ENCODE measurements at places on chromosomes 7 and 10.

- no peak for DNase-seq
These were observed 153.3 kb downstream of the STK31 start for GRCh38 chr7:23863209-23863787.

DNA sequence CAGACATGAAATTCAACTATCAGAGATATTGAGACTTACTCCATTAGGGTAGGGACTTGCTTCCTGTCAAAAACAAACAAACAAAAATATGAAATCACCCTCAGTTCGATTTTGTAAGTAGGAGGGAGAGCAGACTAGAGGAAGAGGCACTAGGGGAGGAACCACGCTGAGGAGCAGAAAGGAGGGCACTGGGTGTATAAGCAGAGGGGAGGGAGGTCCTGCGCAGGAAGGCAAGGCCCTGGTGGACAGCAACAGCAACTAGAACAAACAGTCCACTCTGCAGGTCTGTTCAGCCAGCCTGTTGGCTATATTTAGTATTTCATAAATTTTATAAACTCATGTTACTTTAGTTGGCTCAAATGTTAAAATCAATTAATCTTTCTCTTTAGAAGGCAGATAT is 937.1 kb upstream of the C7orf33 start:
- DNase-seq = no peak

- DNase-seq = no peak
These were observed 64.7 kb downstream of the LRGUK start for GRCh38 chr7:134191876-134192275.

DNA sequence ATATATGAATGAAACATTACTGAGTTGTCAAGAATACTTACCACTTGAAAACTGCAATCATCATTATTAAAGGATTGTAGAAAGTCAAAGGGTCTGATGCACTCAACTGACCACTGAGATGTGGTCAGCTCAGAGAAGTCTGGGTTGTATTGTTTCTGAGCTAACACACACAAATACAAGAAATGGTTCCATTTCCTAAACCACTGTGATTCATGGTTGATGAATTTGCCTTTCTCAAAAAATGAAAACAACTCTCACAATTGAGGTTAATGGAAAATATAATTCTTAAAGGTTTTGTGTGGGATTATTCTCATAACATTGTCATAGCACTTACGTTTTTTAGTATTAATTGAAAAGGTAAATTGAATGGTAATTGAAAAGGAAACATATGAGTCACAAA is 45.6 kb upstream of the TAS2R16 start:
- DNase-seq = no peak

DNA sequence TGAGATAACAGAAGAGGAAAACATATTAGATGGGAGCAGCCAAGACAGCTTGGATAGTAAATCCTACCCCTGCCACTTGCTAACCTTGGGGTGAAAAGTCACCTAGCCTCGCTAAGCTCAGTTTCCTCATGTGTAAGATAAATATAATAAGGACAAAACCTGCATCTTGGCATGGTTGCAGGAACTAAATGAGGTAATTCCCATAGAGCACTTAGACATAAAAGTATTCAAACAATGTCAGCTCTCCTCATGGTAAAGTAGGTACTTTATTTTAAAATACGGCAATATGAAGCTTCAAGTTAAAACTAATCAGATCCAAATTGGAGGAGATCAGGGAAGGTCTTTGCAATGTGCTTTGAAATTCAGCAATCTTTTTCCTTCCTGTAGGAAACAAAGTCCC is 113.1 kb downstream of the USP6NL start:
- no peak for DNase-seq

DNA sequence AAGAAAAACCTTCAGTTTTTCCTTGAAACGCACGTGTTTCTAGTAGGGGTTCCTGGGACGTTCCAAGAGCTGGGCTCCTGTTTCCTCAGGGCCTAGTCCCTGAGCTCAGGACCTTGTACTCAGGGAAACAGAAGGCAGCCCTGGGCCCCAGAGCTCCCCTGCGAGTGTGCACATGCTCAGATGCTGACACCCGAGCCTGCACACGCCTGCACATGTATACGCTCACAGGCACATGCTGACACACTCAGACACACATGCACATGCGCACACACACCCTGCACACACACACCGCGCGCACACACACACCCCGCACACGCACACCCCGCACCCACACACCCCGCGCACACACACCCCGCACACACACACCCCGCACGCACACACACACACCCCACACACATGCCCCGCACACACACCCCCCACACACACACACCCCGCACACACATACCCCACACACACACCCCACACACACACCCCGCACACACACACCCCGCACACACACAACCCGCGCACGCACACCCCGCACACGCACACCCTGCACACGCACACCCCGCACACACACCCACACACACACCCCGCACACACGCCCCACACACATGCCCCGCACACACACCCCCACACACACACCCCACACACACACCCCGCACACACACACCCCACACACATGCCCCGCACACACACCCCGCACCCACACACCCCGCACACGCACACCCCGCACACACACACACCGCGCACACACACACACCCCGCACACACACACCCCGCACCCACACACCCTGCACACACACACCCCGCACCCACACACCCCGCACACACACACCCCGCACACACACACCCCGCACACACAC is 52.2 kb downstream of the CALML3 start:
- DNase-seq = no peak

GRCh38 chr7:132819648-132820047 is 243.4 kb upstream of the PLXNA4 start:
- no peak for DNase-seq

- DNase-seq = no peak
These were observed 113.0 kb downstream of the SMURF1 start for GRCh38 chr7:99030951-99031350.

DNA sequence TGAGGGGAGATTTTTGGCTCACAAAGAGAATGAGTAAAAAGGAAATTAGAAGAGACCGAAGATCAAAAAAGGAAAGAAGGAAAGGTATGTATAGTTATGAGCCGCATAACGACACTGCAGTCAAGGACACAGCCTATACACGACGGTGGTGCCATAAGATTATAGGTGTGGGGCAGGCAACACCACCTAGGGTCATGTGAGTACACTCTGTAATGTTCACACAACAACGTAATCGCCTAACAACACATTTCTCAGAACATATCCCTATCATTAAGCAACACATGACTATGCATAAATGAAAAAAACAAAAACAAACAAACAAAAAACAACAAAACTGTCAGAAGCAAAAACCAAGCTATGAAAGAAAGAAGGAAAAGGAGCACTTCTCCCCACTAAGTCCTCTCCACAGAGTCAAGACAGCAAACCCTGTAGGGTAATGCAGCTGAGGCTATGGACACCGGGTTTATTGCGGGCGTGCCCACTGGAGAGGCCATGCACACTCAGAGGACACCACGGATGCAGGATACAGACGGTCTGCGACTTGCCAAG is 45.1 kb downstream of the PIP4K2A start:
- DNase-seq = no peak

DNA sequence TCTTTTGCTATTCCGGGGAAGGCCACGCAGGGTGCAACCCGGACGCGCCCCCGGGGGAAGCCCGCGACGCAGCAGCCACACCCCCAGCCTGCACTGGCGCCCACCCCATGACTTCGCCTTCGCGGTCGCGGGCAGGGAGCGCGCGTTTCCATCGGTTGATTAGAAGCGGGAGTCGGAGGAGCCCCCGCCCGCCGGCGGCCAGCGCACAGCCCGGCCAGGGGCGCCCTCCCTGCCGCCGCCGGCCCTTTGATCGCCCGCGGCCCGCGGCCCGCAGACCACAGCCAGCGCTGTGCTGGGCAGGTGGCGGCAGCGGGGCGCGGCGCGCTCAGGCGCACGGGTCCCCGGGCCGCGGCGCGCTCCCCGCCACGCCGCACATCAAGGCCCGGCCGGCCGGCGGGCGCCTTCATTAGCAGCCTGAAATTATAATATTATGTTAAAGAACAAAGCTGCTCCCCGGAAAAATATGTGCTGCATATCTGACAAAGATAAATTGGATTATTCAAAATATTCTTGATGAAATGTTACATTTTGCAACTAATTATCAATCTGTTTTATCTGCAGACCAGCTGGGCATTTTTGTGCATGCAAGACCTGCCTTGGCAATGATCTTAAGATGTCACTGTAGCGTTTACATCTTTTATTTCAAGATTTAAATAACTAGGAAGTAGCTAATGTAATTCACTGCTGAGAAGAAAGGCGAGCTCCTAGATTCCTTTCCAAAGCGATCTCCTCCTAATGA is 160.7 kb upstream of the MKI67 start:
- DNase-seq = no peak

GRCh38 chr7:47298636-47299035 is 283.3 kb downstream of the TNS3 start:
- DNase-seq = no peak

DNA sequence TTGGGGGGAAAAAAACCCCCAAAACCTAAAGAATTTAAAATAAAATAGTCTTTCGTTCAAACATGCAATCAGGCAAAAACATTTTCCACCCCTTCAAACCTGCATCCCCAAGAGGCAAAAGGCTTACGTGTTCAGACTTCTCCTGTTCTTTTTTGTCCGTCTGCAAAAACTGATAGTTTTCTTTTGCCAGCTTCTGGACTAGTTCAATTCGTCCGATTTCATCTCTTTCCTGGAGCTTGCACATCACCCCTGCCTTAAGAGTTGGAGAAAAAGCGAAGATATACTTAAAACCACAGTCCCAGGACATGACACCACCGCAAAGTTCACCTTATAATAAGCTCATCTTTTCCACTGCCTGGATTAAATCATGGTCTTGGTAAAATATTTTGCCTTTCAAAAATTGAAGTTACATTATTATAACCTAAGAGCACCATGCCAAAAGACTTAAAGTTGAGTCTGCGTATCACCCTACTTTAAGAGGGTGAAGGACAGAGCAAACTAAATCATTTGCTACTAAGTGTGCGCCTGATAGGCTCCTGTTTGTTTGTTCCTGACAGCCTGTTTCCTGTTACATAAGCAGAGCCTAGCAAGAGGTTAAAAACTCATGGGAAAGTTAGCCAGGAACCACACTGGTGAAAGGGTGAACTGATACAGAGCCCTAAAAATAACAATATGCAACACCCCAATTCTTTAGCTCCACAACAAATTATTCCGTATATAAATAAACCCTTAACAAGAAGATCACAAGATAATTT is 137.0 kb downstream of the RAPGEF5 start:
- DNase-seq = no peak

- no peak for DNase-seq
These were observed 2.9 kb upstream of the MIOS start for GRCh38 chr7:7563813-7564212.

DNA sequence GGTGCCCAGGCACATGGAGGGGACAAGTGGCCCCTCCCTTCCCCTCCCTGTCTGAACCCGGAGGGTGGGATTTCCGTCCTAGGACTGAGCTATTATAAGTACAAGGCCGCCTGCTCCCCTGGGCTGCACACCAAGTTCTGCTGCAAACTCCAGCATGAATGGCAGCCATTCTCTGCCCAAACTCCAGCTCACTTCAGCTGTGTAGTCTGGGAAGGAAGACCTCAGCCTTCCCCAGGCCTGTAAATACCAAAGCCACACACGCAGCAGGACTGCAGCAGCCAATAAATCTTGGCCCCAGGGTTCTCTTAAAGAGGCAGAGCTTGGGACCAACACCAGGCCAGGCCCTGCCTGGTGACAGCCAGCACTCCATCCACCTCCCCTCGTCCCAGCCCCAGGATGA is 291.3 kb upstream of the ZMIZ1 start:
- no peak for DNase-seq

GRCh38 chr7:98213296-98213887 is 2.2 kb downstream of the BHLHA15 start:
- DNase-seq = no peak

DNA sequence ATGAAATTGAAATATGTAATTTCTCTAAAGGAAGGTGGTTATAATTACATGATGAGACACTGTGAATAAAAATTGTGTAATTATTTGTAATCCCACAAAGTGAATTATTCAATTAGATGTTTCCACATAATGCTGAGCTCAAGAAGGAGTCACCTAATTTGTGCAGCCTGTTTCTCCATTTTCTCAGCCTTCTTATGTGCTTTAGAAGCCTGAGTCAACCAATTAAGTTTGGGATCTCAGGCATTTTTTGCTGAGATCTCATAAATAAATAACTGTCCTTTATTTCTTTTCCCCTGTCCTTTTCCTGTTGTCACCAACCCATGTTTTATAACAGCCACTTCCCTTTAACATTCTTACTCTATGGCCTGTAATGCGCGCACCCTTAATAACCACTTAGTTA is 506.5 kb upstream of the SEMA3D start:
- no peak for DNase-seq

GRCh38 chr10:48495282-48496045 is 109.4 kb downstream of the ARHGAP22 start:
- no peak for DNase-seq

GRCh38 chr7:47546171-47546570 is 35.7 kb downstream of the TNS3 start:
- DNase-seq = no peak
